ENCODE measurements at places on chromosomes 2 and 18.

DNA sequence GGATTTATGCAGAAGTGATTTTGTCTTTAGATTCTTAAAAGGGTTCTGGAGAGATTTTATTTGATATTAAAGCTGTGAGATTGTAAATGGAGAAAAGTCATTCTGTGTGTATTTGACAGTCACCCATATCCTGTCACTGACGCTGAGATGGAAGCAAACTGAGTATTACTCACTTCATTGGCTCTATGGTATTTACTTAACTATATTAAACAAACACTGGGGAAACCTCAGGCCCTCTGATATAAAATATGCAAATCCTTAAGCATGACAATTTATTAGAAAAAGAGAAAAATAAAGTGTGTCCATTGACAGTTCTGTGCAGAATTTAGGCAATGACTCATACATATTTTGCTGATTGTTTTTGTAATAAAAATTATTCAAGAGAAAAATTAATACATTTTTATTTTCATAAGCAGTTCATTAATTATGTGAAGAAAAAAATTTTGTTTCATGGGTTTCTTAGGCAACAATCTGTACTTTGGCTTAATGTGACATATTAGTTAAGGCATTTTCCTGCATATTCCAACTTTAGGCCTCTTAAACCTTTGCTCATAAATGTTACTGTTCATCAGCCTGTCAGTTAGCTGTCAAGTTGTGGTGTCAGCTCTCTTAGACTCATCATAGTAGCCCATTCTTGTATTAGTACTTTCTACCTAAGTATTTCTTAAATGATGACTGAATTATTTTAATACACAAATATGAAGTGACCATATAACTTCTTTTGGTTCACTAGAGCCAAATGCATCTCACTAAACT is 99.9 kb downstream of the PARD3B start:
- no peak for DNase-seq

DNA sequence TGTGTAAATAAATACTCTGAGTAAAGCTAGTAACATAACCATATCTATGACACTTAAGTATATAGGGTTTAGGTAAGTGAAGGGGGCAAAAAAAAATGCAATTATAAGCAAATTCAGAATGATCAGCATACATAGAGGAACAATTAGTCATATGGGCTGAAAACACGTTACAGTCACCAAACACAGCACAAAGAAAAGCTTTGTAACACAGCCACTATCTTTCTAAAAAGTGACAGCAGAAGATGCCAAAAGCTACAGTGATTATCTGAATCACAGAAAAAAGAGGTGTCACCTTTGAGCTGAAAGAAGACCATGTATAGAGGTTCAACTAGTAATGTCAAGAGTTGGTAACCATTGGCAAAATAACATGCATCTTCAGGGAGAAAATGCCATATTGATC is 115.5 kb downstream of the ERBB4 start:
- no peak for DNase-seq

DNA sequence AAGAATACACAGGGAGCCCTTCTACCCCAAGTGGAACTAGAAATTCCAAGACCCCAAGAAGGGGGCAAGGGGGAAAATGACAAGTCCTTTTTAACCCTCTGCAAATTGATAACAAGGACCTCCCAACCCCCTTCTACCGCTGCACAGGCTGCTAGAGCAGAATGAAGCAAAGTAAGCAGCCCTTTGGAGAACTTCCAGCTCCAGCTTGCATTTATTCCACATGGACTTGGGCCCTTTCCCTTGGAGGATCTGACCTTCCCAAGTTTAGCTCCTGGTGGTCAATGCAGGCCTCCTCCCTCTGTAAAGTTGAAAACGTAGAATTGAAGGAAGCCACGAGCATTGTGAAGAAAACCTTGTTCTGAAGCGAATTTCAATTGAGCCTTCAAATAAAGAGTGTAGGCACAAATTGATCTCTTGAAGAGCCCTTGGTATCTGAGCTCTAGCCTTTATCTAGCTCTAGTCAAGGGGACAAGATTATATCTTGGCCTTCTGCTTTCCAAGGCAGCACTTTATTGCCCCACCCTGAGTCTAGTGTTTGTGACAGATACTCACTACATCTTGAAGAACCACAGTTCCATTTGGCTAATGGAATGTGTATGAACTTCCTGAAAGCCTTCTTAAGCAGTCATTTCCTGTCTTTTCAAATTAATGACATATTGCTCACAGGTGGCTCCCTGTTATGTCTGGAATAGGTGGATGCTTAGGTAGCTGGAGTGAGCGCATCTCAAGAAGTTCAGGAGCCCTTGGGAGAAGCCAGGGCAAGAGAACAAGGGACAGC is 37.2 kb downstream of the SLC14A2 start:
- DNase-seq = no peak

- no peak for DNase-seq
Observed at GRCh38 chr2:128617029-128617590, 298.4 kb upstream of the HS6ST1 start.

GRCh38 chr2:121944072-121944831 is 188.8 kb downstream of the TSN start:
- DNase-seq = no peak
